ENCODE measurements at places on chromosomes 4 and X. TPM values are rescaled to one million over a fixed set of nuclear protein-coding genes. Genes with fewer than 3 reads are reported as not detected.
A peak's percentile ranks its signal among the peaks of the same experiment; 100 is the strongest.

EGFL6 gene
- not detected for total RNA-seq

GRCh38 chrX:100677611-100678181 is 33.7 kb downstream of the SRPX2 start:
- H3K27me3 ChIP-seq = no peaks in the 10 kb centered on the region
- H3K36me3 ChIP-seq = no peaks in the 10 kb centered on the region
- H3K27ac ChIP-seq = no peak overlapping the region
- H3K4me3 ChIP-seq = no peak overlapping the region
- no peaks in the 10 kb centered on the region for H3K4me1 ChIP-seq
- DNase-seq = no peak

- no peaks in the 10 kb centered on the region for H3K4me1 ChIP-seq
- DNase-seq = no peak
- no peaks in the 10 kb centered on the region for H3K36me3 ChIP-seq
- H3K27ac ChIP-seq = no peak overlapping the region
Observed at GRCh38 chr4:183468210-183469095, 24.0 kb downstream of the CDKN2AIP start.

DNA sequence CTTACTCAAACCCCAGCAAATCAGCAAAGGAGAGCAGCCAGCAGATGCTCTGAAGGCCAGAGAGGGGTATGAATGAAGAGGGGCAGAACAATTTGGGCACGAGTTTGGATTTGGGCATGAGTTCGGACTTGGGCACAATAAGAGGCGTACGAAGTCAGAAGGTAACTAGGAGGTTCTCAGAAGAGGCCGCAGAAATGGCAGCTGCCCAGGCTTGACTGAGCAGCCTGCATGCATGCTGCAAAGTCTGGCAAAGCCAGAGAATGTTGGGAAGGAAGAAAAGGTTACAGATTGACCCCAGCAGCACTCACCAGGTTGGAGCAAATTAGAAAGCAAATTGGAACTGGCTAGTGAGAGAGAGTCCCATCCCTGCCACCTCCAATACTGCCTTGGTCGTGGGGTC is 15.2 kb downstream of the CCDC149 start:
- H3K27me3 ChIP-seq = no peaks in the 10 kb centered on the region
- no peak overlapping the region for H3K4me3 ChIP-seq
- H3K36me3 ChIP-seq = no peaks in the 10 kb centered on the region
- H3K27ac ChIP-seq = no peak overlapping the region
- no peaks in the 10 kb centered on the region for H3K4me1 ChIP-seq

DNA sequence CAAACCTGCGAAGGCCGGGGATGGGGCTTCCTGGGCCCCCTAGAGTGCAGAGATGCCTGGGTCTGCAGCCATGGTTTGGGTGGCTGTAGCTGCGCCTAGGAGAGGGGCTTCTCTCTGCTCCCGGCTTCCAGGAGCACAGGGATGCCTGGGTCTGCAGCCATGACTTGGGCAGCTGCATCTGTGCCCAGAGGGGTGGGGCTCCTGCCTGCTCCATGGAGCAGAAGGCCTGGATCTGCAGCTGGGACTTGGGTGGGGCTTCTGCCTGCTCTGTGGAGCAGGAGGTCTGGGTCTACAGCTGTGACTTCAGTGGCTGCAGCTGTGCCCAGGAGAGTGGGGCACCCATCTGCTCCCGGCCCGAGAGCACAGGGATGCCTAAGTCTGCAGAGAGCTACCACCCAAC is 20.8 kb downstream of the SPON2 start:
- no peak for DNase-seq
- H3K4me1 ChIP-seq = peaks cover 6% of the 10 kb centered on the region
- H3K27me3 ChIP-seq = peaks cover 3% of the 10 kb centered on the region
- H3K27ac ChIP-seq = no peak overlapping the region

- no peak overlapping the region for H3K4me3 ChIP-seq
- peaks cover 74% of the 10 kb centered on the region for H3K36me3 ChIP-seq
- H3K27me3 ChIP-seq = no peaks in the 10 kb centered on the region
- no peak overlapping the region for H3K27ac ChIP-seq
- DNase-seq = no peak
- no peaks in the 10 kb centered on the region for H3K4me1 ChIP-seq
Observed at GRCh38 chr4:39451423-39452023, 7.2 kb downstream of the RPL9 start.

DNA sequence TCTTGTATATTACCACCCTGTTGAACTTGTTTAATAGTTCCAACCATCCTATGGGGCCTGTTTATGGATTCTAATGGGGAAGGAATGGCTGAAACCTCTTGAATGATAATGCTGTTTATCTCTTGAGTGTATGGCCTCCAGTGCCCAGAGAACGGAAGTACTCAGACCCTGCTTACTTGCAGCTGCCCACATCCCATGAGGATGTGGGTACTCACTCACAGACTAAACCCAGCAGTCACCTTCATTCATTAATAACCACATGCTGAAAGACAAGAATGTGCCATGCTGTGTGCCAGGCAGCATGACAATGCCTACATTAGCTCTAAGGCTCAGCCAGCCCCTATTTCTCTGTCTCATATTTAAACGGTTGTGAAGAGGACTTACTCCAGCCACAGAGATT is 5.9 kb upstream of the ARMCX5 start:
- H3K36me3 ChIP-seq = no peaks in the 10 kb centered on the region
- H3K27ac ChIP-seq = no peak overlapping the region
- no peak overlapping the region for H3K4me3 ChIP-seq
- DNase-seq = no peak
- H3K27me3 ChIP-seq = no peaks in the 10 kb centered on the region

GRCh38 chrX:20802036-20802435 is 535.3 kb upstream of the RPS6KA3 start:
- no peaks in the 10 kb centered on the region for H3K4me1 ChIP-seq
- no peak overlapping the region for H3K4me3 ChIP-seq
- DNase-seq = no peak
- no peak overlapping the region for H3K27ac ChIP-seq
- H3K36me3 ChIP-seq = no peaks in the 10 kb centered on the region
- no peaks in the 10 kb centered on the region for H3K27me3 ChIP-seq

DNA sequence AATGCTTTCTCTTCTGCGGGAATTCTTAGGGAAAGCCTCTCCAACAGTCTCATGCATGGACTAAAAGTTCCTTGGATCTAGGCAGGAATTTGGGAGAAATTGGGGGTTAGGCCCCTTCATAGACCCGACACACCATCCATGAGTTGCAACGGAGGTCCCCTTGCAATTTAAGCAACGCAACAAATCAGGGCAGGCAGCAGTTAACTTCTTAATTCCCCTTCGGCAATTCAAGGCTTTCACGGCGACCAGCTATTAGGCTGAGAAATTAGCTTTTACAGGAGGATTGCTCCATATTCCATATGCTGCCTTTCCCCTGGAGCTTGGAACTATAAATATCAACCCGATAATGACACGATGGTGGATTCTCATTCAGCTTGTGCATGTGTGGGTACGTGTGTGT is 241.0 kb downstream of the SHOX start:
- H3K4me1 ChIP-seq = no peaks in the 10 kb centered on the region
- DNase-seq = no peak
- H3K27ac ChIP-seq = no peak overlapping the region
- H3K4me3 ChIP-seq = no peak overlapping the region
- peaks cover 3% of the 10 kb centered on the region for H3K27me3 ChIP-seq
- H3K36me3 ChIP-seq = no peaks in the 10 kb centered on the region

DNA sequence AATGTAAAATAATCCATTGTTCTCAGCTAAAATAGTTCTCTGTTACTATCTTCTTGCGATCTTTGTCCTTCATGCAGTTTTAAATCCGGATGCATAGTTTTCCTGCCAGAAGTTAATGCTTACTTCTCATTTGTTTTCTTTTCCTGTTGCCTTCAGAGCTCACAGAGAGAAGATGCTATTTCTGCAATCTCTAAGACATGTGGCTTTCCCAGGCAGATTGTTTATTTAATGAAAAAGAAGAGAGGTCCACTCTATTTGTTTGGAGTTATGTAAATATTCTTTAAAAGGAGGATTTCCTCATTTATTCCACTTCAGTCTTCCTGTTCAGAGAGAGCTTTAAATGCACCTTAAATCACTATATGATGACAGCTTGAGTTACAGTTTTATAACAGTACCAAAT is 39.3 kb upstream of the HPGD start:
- no peak overlapping the region for H3K27ac ChIP-seq
- no peaks in the 10 kb centered on the region for H3K27me3 ChIP-seq
- DNase-seq = no peak
- H3K36me3 ChIP-seq = no peaks in the 10 kb centered on the region
- H3K4me1 ChIP-seq = no peaks in the 10 kb centered on the region

ATP5ME gene
- 24.7 TPM for total RNA-seq

CDKL2 gene
- not detected for total RNA-seq

KCTD8 gene
- total RNA-seq = 0.91 TPM

GRCh38 chrX:39816871-39817731 is 280.7 kb downstream of the BCOR start:
- H3K4me1 ChIP-seq = peaks cover 6% of the 10 kb centered on the region
- no peak overlapping the region for H3K4me3 ChIP-seq
- no peaks in the 10 kb centered on the region for H3K36me3 ChIP-seq
- no peak for DNase-seq

DNA sequence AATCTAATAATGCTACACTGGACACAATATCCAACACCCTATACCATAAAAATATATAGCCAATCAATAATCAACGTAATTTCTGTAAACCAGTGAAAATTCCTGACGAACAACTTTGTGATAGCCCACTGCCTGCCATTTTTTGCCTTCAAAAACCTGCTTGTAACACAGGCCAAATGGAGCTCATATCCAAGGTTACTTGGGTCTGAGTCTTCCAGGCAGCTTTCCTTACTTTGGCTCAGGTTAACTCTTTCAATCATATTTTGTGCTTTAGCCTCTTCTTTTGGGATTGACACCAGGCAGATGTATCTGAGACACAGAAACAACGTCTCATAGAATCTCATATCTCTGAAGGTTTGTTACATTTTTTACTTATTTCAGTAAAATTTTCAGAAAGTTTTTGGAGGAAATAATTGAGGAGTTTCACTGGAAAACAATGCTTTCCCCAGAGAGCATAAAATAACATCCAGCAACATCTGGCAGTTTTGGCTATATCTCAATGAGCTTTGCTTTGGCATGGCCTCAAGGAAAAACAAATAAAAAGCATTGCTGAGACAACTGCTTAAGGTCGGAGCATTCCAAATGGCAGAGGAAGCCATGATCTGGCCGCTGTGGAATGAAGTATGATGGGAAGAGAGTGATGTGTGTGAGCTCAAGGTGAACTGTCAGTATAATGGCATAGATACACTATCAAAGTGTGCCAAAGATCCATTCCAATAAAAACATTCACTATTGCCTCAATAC is 162.9 kb upstream of the SPIN4 start:
- no peaks in the 10 kb centered on the region for H3K4me1 ChIP-seq
- no peaks in the 10 kb centered on the region for H3K27me3 ChIP-seq
- no peak overlapping the region for H3K4me3 ChIP-seq

- H3K36me3 ChIP-seq = no peaks in the 10 kb centered on the region
- no peak overlapping the region for H3K4me3 ChIP-seq
- no peak for DNase-seq
- no peaks in the 10 kb centered on the region for H3K4me1 ChIP-seq
Observed at GRCh38 chr4:93810340-93810992, 18.1 kb upstream of the ATOH1 start.

DUX4 gene
- total RNA-seq = not detected

GRCh38 chr4:149987330-149988086 is 90.7 kb upstream of the DCLK2 start:
- H3K4me1 ChIP-seq = no peaks in the 10 kb centered on the region
- DNase-seq = no peak
- no peak overlapping the region for H3K4me3 ChIP-seq
- H3K27me3 ChIP-seq = no peaks in the 10 kb centered on the region
- H3K27ac ChIP-seq = no peak overlapping the region

DKK2 gene
- total RNA-seq = 0.64 TPM

FAAH2 gene
- total RNA-seq = not detected

DNA sequence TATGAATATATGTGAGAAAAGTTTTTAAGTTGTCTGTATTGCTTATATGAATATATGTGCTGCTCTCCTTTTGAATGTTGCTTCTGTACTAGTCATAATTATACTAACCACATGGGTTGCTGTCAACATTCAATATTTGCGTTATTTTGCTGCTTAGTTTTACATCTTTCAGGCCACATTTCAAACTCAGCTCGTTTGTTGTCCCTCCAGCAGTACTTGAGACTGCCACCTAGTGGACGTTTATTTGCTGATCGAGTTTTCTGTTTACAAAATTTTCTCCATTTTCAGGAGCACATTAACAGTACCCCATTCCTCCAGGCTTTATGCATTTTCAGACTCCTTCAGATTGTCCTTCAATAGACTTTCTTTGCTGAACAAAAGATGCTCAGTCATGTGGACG is 75.8 kb downstream of the NUDT11 start:
- DNase-seq = no peak
- no peak overlapping the region for H3K27ac ChIP-seq
- H3K4me1 ChIP-seq = no peaks in the 10 kb centered on the region
- no peaks in the 10 kb centered on the region for H3K36me3 ChIP-seq

NDUFC1 gene
- total RNA-seq = 48.3 TPM

GRCh38 chrX:39337451-39337850 is 536.2 kb downstream of the MID1IP1 start:
- H3K36me3 ChIP-seq = no peaks in the 10 kb centered on the region
- peak overlapping the region; percentile 80 for H3K27ac ChIP-seq
- H3K4me3 ChIP-seq = no peak overlapping the region
- DNase-seq = no peak
- H3K27me3 ChIP-seq = no peaks in the 10 kb centered on the region

- H3K36me3 ChIP-seq = no peaks in the 10 kb centered on the region
- H3K4me3 ChIP-seq = no peak overlapping the region
- H3K27me3 ChIP-seq = no peaks in the 10 kb centered on the region
- DNase-seq = no peak
- no peaks in the 10 kb centered on the region for H3K4me1 ChIP-seq
- no peak overlapping the region for H3K27ac ChIP-seq
Observed at GRCh38 chr4:186957952-186958555, 234.4 kb upstream of the FAT1 start.

- H3K27ac ChIP-seq = no peak overlapping the region
- no peaks in the 10 kb centered on the region for H3K27me3 ChIP-seq
- DNase-seq = no peak
- no peaks in the 10 kb centered on the region for H3K4me1 ChIP-seq
- H3K36me3 ChIP-seq = no peaks in the 10 kb centered on the region
- H3K4me3 ChIP-seq = no peak overlapping the region
Observed at GRCh38 chrX:147894366-147894963, 17.3 kb upstream of the FMR1 start.

ZCCHC12 gene
- total RNA-seq = not detected

DNA sequence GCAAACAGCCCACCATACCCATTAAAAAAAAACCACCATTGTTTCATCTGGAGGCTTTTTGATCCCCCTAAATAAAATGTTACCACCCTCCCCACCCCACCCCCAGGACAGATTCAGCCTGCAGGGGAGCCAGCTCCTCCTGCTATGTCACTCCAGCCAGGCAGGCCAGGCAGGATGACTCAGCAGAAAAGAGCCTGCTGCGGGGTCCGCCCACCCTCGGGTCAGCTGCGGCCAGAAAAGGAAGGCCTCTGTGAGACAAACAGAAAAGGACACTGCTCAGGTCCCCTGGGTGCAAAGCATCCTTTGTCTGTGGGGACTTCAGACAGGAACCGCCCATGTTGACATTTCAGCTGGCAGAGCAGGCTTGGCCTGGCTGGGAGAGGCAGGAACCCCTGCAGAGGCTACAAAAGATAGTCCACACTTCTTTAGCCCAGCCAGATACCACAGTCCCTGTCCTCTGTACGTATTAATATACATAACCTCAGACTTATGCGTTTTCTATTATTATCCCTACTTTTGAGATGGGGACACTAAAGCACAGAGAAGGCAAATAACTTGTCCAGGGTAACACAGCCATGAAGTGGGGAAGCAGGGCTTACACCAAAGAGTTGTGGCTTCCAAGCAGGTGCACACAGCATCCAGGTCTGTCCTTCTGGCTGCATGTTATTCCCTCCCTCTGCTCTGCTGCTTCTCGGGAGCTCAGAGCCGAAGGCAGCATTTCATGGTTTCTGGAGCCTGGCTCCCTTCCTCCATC is 147.7 kb downstream of the CPEB2 start:
- H3K27ac ChIP-seq = peak overlapping the region; percentile 9
- no peak overlapping the region for H3K4me3 ChIP-seq
- H3K36me3 ChIP-seq = no peaks in the 10 kb centered on the region
- peaks cover 11% of the 10 kb centered on the region for H3K4me1 ChIP-seq

DIAPH2 gene
- 12.1 TPM for total RNA-seq

Data from gastrocnemius medialis (tissue), 4 donors.